Effector memory CD4-positive, alpha-beta T cell (primary cell): ENCODE measurements at places on chromosomes 1 and 21.

GRCh38 chr1:18199462-18199861, 91.9 kb downstream of the IGSF21 start:
- no peak for DNase-seq
- no peaks in the 10 kb centered on the region for H3K36me3 ChIP-seq
- H3K4me1 ChIP-seq = no peaks in the 10 kb centered on the region
- no peak overlapping the region for H3K27ac ChIP-seq

GRCh38 chr1:227190321-227190720, 128.0 kb downstream of the CDC42BPA start:
- H3K4me3 ChIP-seq = no peak overlapping the region
- H3K4me1 ChIP-seq = no peaks in the 10 kb centered on the region
- H3K36me3 ChIP-seq = no peaks in the 10 kb centered on the region
- no peaks in the 10 kb centered on the region for H3K27me3 ChIP-seq
- no peak for DNase-seq

DNA sequence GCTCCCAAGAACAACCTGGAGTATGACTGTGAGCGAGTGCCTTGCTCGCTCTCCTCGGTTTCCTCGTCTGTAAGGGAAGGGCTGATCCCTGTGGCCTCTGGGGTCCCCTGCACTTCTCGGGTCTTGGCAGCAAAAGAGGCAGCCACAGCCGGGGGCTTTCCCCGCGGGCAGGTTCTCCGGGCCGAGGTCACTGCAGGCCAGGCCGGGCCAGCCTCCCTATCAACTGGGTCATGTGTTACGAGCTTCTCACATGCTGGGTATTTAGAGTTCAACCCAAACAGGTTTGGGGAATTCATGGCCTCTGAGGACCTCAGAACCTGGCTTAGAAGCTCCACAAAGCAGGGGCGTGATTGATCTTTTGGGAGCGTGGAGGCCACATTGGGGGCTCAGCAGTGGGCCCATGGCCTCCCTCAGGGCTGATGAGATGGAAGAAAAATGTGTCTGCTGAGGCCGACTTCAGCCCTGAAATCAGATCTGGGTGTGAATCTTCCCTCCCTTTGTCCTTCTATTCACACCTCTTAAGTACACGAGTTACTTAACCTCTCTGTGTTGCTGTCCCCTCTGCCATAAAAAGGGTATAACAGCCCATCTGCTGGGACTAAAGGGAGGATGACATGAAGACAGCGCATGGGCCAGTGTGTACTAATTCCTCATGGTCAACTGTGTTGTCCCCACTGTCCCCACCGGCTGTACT, 103.7 kb downstream of the PRDM2 start:
- H3K4me1 ChIP-seq = no peaks in the 10 kb centered on the region
- no peaks in the 10 kb centered on the region for H3K27me3 ChIP-seq
- no peak for DNase-seq
- no peak overlapping the region for H3K4me3 ChIP-seq

- peaks cover 15% of the 10 kb centered on the region for H3K27me3 ChIP-seq
- H3K36me3 ChIP-seq = no peaks in the 10 kb centered on the region
- no peak overlapping the region for H3K4me3 ChIP-seq
- H3K4me1 ChIP-seq = no peaks in the 10 kb centered on the region
Observed at GRCh38 chr1:22418933-22419382, 32.7 kb upstream of the ZBTB40 start.

GRCh38 chr1:101262630-101263348, 26.0 kb downstream of the S1PR1 start:
- DNase-seq = no peak
- H3K27ac ChIP-seq = peak overlapping the region; percentile 11
- no peaks in the 10 kb centered on the region for H3K36me3 ChIP-seq
- no peak overlapping the region for H3K4me3 ChIP-seq

- H3K27ac ChIP-seq = no peak overlapping the region
- no peak for DNase-seq
- peaks cover 48% of the 10 kb centered on the region for H3K36me3 ChIP-seq
- H3K4me3 ChIP-seq = no peak overlapping the region
Observed at GRCh38 chr1:44315521-44315920, 39.5 kb downstream of the ERI3 start.

GRCh38 chr21:44751799-44752636, 40.6 kb upstream of the TSPEAR start:
- no peak overlapping the region for H3K27ac ChIP-seq
- H3K4me1 ChIP-seq = no peaks in the 10 kb centered on the region
- no peak overlapping the region for H3K4me3 ChIP-seq

GRCh38 chr1:31663622-31664452, 19.2 kb upstream of the PEF1 start:
- no peaks in the 10 kb centered on the region for H3K36me3 ChIP-seq
- no peak overlapping the region for H3K4me3 ChIP-seq
- no peaks in the 10 kb centered on the region for H3K27me3 ChIP-seq
- peak; percentile 33 for DNase-seq
- H3K4me1 ChIP-seq = no peaks in the 10 kb centered on the region

- no peak for DNase-seq
Observed at GRCh38 chr1:8844501-8845006, 27.1 kb upstream of the RERE start.

DNA sequence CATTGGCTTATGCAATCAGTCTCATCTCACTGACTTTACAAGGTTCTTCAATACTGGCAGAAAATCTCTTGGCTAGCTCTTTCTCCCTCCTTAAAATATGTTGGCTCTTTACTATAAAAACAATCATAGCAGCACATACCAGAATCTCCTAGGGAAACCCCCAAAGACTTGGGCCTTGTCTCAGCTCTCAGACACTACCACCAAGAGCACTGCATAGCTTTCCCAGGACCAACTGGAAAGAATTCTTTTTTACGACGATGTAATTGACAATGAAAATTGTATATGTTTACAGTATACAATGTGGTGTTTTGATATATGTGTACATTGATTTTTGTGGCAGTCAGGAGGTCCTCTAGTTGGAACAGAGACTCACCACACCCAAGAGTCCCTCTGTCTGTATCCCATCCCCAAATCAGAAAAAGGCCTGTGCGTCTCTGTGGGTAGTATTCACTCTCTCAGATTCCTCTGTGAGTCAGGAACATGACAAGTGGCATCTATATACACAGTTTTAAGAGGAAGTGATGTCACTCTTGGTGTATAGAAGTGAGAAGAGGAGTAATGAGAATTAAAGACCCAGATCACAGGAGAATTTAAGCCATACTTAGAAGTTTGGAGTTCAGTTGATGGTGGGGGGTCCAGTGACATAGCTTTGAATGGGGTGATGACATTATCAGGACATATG, 21.1 kb downstream of the SMAP2 start:
- no peaks in the 10 kb centered on the region for H3K27me3 ChIP-seq
- no peaks in the 10 kb centered on the region for H3K36me3 ChIP-seq
- H3K4me3 ChIP-seq = no peak overlapping the region
- H3K27ac ChIP-seq = peak overlapping the region; percentile 70
- H3K4me1 ChIP-seq = peaks cover 81% of the 10 kb centered on the region
- DNase-seq = peak; percentile 40

- H3K27ac ChIP-seq = no peak overlapping the region
- no peak overlapping the region for H3K4me3 ChIP-seq
- DNase-seq = no peak
- no peaks in the 10 kb centered on the region for H3K27me3 ChIP-seq
- H3K4me1 ChIP-seq = peaks cover 19% of the 10 kb centered on the region
Observed at GRCh38 chr1:9639227-9639626, 12.3 kb upstream of the PIK3CD start.

DNA sequence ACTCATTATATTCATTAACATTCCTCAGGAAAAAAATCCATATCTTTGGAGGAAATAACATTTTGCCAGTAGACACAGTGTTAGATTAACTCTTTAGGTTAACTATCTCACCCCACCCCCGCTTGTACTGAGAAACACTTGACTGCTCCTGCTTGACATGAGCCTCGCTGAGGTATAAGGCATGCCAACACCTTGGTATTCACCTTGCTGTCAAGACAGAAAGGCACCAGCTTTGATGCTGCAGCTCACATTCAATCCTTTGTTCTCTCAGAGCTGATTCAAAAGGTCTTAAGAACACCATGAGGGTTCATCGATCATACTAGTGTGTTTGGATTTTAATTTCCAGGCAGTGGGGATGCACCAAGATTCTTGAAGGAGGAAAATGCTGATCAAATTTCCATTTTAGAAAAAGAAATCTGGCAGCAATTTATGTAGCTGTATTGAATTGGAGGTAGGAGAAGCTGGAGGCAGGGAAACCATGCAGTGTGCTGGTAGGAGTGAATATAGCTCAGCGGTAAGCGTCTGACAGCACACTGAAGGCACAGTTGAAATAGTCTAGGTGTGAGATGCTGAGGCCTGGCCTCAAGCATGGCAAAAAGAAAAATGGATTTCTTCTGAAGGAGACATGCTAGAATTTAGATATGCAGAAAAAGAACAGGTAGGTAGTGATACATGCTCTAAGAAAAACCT, 108.0 kb upstream of the ST6GALNAC5 start:
- H3K4me3 ChIP-seq = no peak overlapping the region
- DNase-seq = no peak
- H3K27ac ChIP-seq = no peak overlapping the region
- no peaks in the 10 kb centered on the region for H3K4me1 ChIP-seq

DNA sequence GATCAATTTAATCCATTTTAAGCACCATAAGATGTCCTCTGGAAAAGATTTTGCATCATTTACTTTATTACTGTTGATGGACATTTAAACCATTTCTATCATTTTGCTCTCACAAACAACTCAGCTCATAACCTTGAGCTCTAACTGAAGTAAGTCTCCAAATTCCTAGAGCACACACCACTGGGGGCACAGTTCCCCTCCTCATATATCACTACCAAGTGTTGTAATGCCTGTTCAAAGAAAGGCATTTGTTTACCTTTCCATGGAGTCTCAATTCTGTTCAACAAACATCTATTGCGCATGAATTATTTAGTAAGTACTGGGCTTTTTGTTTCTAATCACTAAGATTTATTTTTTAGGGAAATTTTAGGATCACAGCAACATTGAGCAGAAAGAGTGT, 8.9 kb upstream of the OMA1 start:
- H3K36me3 ChIP-seq = no peaks in the 10 kb centered on the region
- H3K4me3 ChIP-seq = no peak overlapping the region
- no peak overlapping the region for H3K27ac ChIP-seq
- H3K4me1 ChIP-seq = no peaks in the 10 kb centered on the region
- no peaks in the 10 kb centered on the region for H3K27me3 ChIP-seq
